ENCODE measurements at places on chromosomes 16 and 17. TPM values are rescaled to one million over a fixed set of nuclear protein-coding genes. Genes with fewer than 3 reads are reported as not detected.
A peak's percentile ranks its signal among the peaks of the same experiment; 100 is the strongest.

DNA sequence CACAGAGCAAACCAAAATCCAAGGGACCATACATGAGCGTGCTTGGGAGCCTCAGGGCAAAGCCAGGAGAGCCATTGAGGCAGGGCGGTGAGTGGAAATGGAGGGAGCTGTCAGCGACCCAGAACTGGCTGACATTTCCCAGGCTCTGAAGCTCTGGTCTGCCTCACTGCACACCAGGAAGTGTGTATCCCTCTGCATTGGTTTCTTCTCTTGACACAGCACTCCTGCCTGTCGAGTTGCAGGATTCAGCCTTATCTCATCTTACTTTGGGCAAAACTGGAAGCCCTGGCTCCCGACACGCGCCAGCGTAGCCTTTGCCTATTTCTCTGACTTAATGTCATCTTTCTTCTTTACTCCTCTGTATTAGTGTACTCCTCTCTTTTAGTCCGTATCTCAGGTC, 144.7 kb upstream of the HS3ST3A1 start:
- no peak for DNase-seq

GRCh38 chr16:5882087-5882640, 784.6 kb upstream of the EEF2KMT start:
- no peak for DNase-seq

DNA sequence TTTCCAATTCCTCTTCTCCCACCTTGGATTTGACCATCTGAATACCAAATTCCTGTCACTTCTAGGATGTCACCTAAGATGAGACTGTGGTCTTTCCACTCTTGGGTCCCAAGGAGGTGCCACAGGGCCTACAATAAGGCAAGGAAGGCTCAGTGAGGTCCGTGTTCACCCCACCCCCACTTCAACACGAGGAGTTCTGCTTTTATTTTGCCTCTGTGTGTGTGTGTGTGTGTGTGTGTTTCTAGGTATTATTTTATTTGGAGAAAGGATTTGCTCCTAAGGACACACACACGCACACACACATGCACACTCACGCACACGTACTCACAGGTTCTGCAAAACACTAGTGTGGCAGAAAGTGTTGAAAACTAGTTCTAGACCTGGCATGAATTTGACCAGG, 24.5 kb upstream of the PHOSPHO1 start:
- DNase-seq: no peak

DNA sequence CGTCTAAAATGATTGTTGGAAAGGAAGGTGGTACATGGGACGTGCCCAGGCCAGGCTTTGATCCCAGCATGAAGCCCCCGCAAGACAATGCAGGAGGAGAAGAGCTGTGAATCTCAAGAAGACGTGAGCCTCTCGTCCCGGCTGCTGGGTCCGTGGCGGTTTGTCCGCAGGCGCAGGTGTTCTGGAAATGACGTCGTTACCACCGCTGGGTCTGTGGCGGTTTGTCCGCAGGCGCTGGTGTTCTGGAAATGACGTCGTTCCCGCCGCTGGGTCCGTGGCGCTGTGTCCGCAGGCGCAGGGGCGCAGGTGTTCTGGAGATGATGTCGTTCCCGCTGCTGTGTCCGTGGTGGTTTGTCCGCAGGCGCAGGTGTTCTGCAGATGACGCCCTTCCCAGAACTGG, 14.1 kb downstream of the SPG7 start:
- DNase-seq: no peak

GRCh38 chr16:16032271-16032979, 83.0 kb downstream of the ABCC1 start:
- DNase-seq: no peak

DNA sequence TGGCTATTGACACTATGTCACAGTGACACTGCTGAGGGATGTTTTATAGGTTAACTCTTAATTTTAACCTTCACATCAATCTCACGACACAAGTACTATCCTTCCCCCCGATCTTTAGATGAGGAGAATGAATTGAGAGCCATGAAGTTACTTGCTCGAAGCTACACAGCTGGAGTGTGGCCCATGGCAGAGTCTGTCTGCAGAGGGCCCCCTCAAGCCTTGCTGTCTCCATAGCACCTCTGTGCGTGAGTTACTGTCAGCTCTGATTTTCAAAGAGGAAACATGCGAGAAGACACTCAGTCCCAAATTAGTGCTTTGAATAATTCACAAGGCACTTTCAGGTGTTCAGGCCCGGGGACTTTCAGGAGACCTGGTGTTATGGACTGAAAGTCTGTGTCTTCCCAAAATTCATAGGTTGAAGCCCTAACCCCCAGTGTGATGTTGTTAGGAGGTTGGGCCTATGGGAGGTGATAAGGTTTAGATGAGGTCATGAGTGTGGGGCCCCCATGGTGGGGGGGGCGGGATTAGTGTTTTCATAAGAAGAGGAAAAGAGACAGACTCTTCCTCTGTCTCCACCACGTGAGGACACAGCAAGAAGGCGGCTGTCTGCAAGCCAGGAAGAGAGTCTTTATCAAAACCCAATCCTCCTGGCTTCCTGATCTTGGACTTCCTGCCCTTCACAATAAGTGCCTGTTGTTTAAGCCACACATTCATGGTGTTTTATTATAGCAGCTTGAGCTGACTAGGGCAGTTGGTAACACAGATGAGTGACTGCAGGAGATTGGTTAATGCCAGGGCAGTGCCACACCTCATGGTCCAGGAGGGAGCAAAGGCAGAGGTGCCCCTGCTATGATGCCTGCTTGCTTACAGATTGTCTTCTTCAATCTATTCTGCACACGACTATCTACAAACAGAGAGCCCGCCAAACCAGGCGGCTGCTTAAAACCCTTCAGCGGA, 281.8 kb downstream of the HAPSTR1 start:
- no peak for DNase-seq

DNA sequence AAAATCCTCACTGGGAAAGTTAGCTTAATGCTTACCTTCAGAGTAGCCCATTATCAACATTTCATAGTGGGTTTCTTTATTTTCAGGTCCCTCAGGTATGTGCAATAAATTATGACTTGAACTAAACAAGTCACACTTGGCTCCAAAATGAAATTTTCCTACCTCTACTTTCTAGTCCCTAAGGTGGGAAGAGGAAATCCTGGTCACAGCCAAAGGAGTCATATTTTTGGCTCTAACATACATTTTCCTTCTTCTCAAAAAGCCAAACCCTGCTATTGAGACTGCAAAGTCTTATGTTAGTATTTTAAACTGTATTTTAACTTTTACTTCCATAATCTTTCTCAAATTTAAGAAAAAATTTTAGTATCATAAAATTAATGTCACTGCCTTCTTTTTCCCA, 128.9 kb downstream of the BRIP1 start:
- DNase-seq: no peak

- DNase-seq: no peak
Measured at GRCh38 chr17:79201119-79201518, 126.5 kb downstream of the ENGASE start.

DNA sequence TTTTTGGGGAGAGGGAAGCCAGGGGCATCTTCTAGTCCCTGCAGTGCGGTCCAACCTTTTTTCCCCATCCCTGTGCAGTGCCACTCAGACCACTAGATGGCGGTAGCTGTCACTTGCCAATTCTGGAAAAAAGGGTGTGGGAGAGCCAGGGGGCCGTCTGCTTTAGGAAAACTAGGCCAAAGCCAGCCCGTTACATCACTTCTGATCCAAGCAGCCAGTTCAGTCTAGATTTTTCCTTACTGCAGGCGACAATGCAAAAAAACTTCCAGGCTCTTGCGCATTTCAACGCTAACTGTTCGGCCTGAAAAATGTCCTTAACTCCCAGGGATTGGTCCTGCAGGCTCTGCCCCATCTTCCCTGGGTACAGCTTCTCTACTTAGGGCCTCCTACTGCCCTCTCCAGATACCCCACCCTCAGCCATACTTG, 69.2 kb upstream of the CES5A start:
- peak; percentile 50 for DNase-seq

- peak; percentile 74 for DNase-seq
Measured at GRCh38 chr17:79844869-79845600, 5.8 kb upstream of the CBX4 start.

DNA sequence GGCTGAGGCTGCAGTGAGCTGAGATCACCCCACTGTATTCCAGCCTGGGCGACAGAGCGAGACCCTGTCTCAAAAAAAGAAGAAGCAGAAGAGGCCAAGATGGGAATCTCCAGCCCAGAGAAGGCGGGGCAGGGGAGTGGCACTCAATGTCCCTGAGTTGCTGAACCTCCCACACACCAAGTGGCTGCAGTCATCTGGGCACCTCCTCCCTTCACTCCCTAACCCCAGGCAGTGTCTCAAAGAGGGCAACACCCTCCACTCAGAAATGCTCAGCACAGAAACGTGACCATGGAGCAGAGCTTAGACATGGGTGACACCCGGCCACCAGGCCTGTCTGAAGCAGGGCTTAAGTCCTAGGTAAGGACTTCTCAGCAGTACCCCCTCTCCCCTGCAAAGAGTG, 36.3 kb upstream of the BCAR1 start:
- DNase-seq: no peak

DNA sequence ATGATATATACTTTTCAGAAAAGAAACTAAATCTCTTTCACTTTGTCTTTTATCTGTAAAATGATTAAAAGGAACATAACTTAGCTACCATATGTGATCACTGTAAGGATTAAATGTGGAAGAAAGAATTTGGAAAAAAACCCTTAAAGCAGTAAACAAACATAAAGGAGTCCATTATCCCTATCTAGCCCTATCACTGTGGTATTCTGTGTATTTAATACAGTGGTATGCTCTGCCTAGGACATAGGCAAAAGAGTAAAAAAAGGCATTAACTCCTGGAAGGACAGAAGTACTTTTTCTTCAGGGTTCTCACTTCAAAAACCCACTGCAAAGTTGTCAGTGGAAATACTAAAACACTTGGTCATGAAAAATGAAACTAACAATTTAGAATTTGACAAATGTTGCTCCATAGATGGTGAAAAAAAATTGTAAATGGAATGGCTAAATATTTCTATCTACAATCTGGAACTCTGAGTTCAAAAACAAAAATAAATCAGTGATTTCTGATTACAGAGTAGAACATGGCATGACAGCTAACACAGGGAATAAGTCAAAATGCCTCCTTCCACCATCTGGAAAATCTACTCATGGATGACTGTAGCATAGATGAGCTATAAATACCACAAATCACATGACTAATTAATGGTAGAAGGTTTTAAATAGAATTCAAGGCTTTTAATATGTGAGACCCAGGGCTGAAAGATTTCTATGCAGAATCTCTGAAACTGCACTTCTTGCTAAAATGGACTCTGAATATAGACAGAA, 140.1 kb downstream of the ITFG1 start:
- DNase-seq: no peak

GRCh38 chr16:22216191-22216831, 10.2 kb downstream of the EEF2K start:
- no peak for DNase-seq

- DNase-seq: no peak
Measured at GRCh38 chr16:10485159-10485558, 95.2 kb downstream of the EMP2 start.

DNA sequence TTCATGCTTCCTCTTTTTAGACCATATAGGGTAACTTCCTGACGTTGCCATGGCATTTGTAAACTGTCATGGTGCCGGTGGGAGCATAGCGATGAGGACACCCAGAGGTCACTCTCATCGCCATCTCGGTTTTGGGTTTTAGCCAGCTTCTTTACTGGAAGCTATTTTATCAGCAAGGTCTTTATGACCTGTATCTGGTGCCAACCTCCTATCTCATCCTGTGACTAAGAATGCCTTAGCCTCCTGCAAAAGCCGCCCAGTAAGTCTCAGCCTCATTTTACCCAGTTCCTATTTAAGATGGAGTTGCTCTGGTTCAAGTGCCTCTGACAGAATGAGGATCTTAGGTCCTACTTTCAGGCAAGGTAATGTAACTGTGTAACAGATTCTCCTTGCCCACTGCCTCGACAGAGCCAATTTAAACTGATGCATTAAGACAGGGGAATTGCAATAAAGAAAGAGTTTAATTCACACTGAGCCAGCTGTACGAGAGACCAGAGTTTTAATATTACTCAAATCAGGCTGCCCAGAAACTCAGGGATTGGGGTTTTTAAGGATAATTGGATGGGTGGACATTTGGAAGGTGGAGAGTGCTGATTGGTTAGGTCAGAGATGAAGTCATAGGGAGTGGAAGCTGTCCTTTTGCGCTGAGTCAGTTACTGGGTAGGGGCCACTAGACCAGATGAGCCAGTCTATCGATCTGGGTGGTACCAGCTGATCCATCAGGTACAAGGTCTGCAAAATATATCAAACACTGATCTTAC, 59.9 kb upstream of the ATF7IP2 start:
- no peak for DNase-seq

- DNase-seq: no peak
Measured at GRCh38 chr16:87250431-87250960, 66.7 kb downstream of the C16orf95 start.

The VMO1 gene
- polyA plus RNA-seq: 0.13 TPM

The CIITA gene
- 0.08 TPM for polyA plus RNA-seq

The TBC1D3K gene
- not detected for polyA plus RNA-seq

The EMC6 gene
- polyA plus RNA-seq: 47.7 TPM

The C16orf89 gene
- 2.8 TPM for polyA plus RNA-seq

The SULT1A1 gene
- 117 TPM for polyA plus RNA-seq

The SYT17 gene
- polyA plus RNA-seq: 0.85 TPM

The SLC47A1 gene
- polyA plus RNA-seq: 42.1 TPM

The NLRC3 gene
- polyA plus RNA-seq: not detected

The KCNH4 gene
- polyA plus RNA-seq: 0.01 TPM

The ITGB3 gene
- polyA plus RNA-seq: 0.10 TPM

The MYH1 gene
- 0.01 TPM for polyA plus RNA-seq

The CAVIN1 gene
- 15.9 TPM for polyA plus RNA-seq

The BICDL2 gene
- polyA plus RNA-seq: 0.18 TPM

The CMTM1 gene
- polyA plus RNA-seq: 2.9 TPM
